Activated naive CD4-positive, alpha-beta T cell treated with anti-CD3 and anti-CD28 coated beads for 36 hours (primary cell): ENCODE measurements at places on chromosomes 4 and X.

GRCh38 chr4:163673848-163674697 is 179.6 kb downstream of the TMA16 start:
- H3K36me3 ChIP-seq = no peaks in the 10 kb centered on the region
- DNase-seq = no peak
- H3K4me1 ChIP-seq = peaks cover 13% of the 10 kb centered on the region
- H3K27me3 ChIP-seq = no peaks in the 10 kb centered on the region

GRCh38 chrX:143231492-143231891 is 205.8 kb downstream of the SPANXN4 start:
- no peak for DNase-seq
- no peaks in the 10 kb centered on the region for H3K27me3 ChIP-seq
- no peak overlapping the region for H3K4me3 ChIP-seq
- H3K36me3 ChIP-seq = no peaks in the 10 kb centered on the region
- no peak overlapping the region for H3K27ac ChIP-seq

DNA sequence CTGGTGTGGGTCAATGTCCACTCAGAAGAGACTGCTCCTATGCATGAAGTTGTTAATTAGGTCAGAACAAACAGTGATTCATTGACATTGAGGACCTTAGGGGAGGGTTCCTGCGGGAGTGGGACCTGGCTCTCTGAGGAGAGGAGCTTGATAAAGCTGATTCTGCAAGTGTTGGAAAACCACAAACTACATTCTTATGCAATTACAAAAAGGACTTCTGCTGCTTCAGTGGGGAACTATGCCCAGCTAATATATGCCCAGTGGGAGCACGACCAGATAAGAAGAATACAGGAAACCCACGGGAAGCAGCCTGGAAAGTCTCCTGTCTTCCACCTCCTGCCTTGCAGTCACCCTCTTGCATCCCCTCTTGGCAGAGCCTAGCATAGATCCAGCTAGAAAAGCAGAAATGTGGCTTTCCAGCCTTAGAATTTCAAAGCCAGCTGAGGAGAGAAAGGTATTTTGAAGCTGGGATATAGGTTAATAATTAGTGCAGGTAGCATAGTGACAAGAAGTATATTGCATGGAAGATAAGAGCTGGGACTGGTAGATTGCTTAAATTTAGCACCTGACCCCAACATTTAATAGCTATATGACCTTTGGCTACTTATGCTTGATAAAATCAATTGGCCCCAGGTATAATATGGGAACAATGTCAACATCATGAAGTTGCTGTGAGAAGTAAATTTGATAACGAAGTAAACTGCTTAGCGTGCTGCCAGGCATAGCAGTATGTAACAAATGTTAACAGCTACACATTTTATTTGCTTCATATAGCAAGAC is 34.9 kb upstream of the UGT8 start:
- DNase-seq = no peak
- no peak overlapping the region for H3K4me3 ChIP-seq
- H3K27ac ChIP-seq = no peak overlapping the region
- H3K27me3 ChIP-seq = peaks cover 2% of the 10 kb centered on the region
- no peaks in the 10 kb centered on the region for H3K4me1 ChIP-seq
- no peaks in the 10 kb centered on the region for H3K36me3 ChIP-seq

DNA sequence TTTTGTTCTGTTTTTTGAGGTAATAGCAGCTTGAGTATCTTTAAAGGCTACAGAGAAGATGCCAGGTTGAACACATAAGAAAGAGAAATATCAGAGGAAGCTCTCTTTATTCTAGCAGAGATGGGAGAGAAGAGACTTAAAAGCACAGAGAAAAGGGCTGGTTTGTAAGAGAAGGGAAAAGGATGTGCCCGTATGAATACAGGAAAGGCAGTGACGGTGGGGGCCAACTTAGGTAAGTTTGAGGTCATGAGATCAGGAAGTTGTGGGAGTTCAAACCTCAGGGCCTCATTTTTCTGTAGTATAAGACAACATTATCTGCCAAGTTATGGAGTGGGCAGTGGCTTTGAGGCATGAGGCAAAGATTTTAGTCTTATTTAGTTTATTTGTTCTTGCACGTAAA is 121.3 kb upstream of the S100G start:
- DNase-seq = peak; percentile 64
- H3K27me3 ChIP-seq = no peaks in the 10 kb centered on the region
- peaks cover 9% of the 10 kb centered on the region for H3K36me3 ChIP-seq

- no peak overlapping the region for H3K27ac ChIP-seq
- no peak overlapping the region for H3K4me3 ChIP-seq
- no peaks in the 10 kb centered on the region for H3K36me3 ChIP-seq
- H3K27me3 ChIP-seq = peaks cover 6% of the 10 kb centered on the region
These were observed 131.7 kb upstream of the NALF2 start for GRCh38 chrX:69372435-69372834.

GRCh38 chr4:174674305-174674840 is 152.1 kb upstream of the HPGD start:
- H3K27me3 ChIP-seq = no peaks in the 10 kb centered on the region
- DNase-seq = no peak
- no peaks in the 10 kb centered on the region for H3K36me3 ChIP-seq
- H3K4me1 ChIP-seq = no peaks in the 10 kb centered on the region
- H3K4me3 ChIP-seq = no peak overlapping the region
- H3K27ac ChIP-seq = no peak overlapping the region

GRCh38 chr4:17583276-17583675 is 6.3 kb downstream of the LAP3 start:
- H3K4me1 ChIP-seq = peaks cover 16% of the 10 kb centered on the region
- no peak overlapping the region for H3K4me3 ChIP-seq
- no peak overlapping the region for H3K27ac ChIP-seq
- peaks cover 57% of the 10 kb centered on the region for H3K36me3 ChIP-seq
- H3K27me3 ChIP-seq = no peaks in the 10 kb centered on the region

GRCh38 chr4:123870216-123870876 is 473.8 kb downstream of the SPRY1 start:
- H3K36me3 ChIP-seq = no peaks in the 10 kb centered on the region
- no peak overlapping the region for H3K27ac ChIP-seq
- no peak overlapping the region for H3K4me3 ChIP-seq
- H3K27me3 ChIP-seq = no peaks in the 10 kb centered on the region
- H3K4me1 ChIP-seq = no peaks in the 10 kb centered on the region

- no peaks in the 10 kb centered on the region for H3K27me3 ChIP-seq
- no peak for DNase-seq
- H3K27ac ChIP-seq = no peak overlapping the region
- H3K36me3 ChIP-seq = no peaks in the 10 kb centered on the region
- no peaks in the 10 kb centered on the region for H3K4me1 ChIP-seq
These were observed 1638.8 kb upstream of the PCDH7 start for GRCh38 chr4:29081234-29081955.

DNA sequence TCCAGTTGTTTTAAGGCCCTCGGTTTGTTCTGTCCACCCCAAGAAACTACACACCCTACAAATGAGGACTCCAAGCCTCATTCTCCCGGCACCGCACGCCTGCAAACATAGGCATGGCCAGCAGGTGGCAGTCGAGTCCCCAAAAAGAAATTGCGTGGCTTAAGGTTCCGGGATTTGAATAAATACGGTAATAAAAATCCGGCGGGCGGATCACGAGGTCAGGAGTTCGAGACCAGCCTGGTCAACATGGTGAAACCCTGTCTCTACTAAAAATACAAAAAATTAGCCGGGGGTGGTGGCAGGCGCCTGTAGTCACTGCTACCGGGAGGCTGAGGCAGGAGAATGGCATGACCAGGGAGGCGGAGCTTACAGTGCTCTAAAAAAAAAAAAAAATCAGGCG is 21.8 kb upstream of the CSF2RA start:
- no peak overlapping the region for H3K27ac ChIP-seq
- H3K27me3 ChIP-seq = no peaks in the 10 kb centered on the region
- DNase-seq = peak; percentile 94
- H3K4me1 ChIP-seq = peaks cover 33% of the 10 kb centered on the region
- H3K4me3 ChIP-seq = no peak overlapping the region

DNA sequence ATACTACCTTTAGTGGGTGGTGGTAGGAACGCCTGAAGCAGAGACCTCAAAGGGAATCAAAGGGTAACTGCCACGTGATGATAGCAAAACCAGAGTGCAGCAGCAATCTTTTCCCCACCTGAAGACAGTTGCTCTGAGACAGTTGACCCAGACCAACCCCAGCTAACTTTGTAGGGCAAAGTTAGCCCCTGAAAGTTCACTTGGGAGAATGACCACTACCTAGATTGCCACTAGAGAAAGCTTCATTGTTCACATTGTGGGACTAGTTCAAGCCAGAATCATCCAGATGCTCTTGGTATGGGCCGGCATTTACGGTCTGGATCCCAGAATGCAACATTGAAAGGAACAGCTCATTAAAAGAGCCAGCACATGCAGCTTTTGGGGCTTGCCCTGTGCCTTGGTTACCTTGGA is 4.1 kb downstream of the SEPTIN6 start:
- peaks cover 12% of the 10 kb centered on the region for H3K36me3 ChIP-seq
- DNase-seq = peak; percentile 58
- peak overlapping the region; percentile 95 for H3K4me3 ChIP-seq

DNA sequence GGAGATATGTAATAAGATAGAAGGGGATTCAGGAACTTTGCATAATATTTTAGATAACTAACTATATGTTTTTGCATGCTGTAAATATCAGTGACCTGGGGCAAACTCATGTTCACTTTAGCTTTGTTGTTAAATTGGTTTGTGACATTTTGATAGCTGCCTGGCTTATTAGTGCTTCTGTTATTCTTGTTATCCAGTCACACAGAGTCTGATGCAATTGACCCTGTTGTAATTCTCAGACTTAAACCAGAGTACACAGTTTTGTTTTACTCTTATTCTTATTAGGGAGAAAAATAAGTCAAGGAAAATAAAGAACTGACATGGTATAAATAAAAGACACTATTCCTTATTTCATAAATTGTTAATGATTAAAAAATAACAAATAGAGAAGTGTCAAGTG is 516.7 kb upstream of the SLIT2 start:
- no peak for DNase-seq
- H3K4me1 ChIP-seq = peaks cover 5% of the 10 kb centered on the region
- no peaks in the 10 kb centered on the region for H3K27me3 ChIP-seq
- H3K36me3 ChIP-seq = no peaks in the 10 kb centered on the region
- no peak overlapping the region for H3K27ac ChIP-seq
- H3K4me3 ChIP-seq = no peak overlapping the region

DNA sequence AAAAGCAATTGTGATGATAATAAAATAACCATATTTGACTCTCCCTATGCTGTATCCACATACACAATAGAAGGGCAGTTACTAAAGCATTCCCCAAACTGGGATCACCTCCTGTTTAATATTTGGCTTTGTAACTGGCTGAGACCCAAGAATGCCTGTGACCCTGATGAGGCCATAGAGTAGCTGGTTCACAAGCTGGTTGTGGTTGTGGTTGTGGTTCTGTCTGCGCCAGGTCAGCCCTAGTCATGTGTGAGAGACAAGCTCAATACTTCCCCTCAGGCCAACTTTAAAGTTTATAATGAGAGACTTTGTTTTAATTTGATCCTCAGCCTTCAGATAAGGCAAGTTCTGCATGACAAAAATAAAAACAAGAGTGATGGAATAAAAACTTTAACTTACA is 209.9 kb downstream of the PARM1 start:
- no peaks in the 10 kb centered on the region for H3K27me3 ChIP-seq
- DNase-seq = no peak
- no peaks in the 10 kb centered on the region for H3K4me1 ChIP-seq
- H3K27ac ChIP-seq = no peak overlapping the region

DNA sequence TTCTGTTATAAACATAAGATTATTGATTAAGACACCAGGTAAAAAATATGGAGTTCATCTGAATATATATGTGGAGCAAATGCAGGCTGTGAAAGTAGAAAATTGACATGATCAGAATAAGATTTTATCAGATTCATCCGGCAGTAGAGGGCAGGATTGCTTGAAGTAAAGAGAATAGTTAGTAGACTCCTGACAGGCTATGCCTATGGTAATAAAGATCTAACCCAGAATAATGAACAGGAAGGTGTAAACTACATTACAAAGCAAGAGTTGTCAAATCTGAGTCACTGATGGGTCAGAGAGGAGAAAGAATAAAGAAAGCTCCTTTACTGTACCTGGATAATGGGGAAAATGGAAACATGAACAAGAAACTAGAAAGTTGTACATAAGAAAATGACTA is 20.8 kb upstream of the TMEM184C start:
- H3K27ac ChIP-seq = no peak overlapping the region
- DNase-seq = no peak
- H3K4me1 ChIP-seq = no peaks in the 10 kb centered on the region

DNA sequence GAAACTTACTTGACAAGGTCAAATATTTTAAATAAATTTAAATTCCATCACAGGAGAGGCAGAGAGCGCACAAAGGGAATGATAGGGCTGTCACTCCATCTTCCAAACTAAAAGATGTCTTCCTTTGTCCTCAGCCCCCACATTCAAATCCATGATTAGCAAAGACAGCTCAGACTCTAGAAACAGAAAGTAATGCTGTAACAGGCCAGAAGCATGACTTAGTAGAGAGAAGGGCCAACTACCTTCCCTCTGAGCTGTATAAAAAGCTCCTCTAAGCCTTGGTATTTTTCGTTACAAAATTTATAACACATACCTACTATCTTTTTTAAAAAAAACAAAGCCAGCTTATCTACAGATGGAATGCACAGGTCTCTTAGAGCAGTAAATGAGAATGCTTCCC is 207.4 kb downstream of the MAPK10 start:
- H3K4me1 ChIP-seq = no peaks in the 10 kb centered on the region
- DNase-seq = no peak
- H3K27ac ChIP-seq = no peak overlapping the region
- no peaks in the 10 kb centered on the region for H3K36me3 ChIP-seq

DNA sequence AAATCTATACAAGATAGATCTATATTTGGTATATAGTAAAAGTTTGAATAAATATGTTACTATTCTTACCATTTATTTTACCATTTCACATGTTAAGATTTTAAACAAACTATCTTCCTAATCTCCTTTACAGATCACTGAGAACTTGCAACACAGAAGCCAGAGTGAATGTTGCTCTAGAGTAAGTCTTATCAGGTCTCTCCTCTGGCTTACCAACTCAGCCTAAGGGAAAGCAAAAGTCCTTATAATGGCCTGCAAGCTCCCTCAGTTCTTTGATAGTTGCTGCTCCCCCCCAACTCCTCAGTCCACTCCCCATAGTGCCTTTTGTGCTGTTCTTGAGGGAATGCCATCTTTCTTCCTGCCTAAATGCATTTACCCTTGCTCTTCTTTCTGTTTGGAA is 25.7 kb upstream of the SLC7A11 start:
- DNase-seq = no peak
- no peaks in the 10 kb centered on the region for H3K4me1 ChIP-seq
- H3K27me3 ChIP-seq = peaks cover 4% of the 10 kb centered on the region
- H3K4me3 ChIP-seq = no peak overlapping the region
- no peak overlapping the region for H3K27ac ChIP-seq

GRCh38 chrX:72348247-72348979 is 42.7 kb upstream of the CITED1 start:
- peaks cover 13% of the 10 kb centered on the region for H3K36me3 ChIP-seq
- no peak overlapping the region for H3K27ac ChIP-seq
- H3K27me3 ChIP-seq = no peaks in the 10 kb centered on the region
- H3K4me1 ChIP-seq = peaks cover 14% of the 10 kb centered on the region
- DNase-seq = peak; percentile 21

DNA sequence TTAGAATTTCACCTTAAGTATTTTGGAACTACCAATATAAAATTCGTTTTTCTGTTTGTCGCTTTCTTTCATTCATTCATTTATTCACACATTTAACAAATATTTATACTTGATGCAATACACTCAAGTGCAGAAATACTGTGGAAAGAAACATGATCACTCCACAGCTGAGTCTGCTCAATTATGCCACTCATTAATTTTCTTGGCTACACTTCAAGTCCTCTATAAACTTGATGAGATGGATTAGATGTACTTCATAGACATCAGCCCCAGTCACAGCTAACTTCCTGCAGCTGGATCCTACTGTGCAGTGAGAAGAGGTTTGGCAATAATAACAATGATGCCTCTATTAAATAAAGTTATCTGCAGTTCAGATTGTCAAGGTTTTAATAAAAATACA is 208.1 kb downstream of the PDGFC start:
- no peak overlapping the region for H3K27ac ChIP-seq
- no peaks in the 10 kb centered on the region for H3K4me1 ChIP-seq
- DNase-seq = no peak
- no peaks in the 10 kb centered on the region for H3K27me3 ChIP-seq
- no peak overlapping the region for H3K4me3 ChIP-seq
- no peaks in the 10 kb centered on the region for H3K36me3 ChIP-seq
